Frontal cortex (tissue), 4 donors: ENCODE measurements at places on chromosomes 11 and 22. TPM values are rescaled to one million over a fixed set of nuclear protein-coding genes. Genes with fewer than 3 reads are reported as not detected.

DNA sequence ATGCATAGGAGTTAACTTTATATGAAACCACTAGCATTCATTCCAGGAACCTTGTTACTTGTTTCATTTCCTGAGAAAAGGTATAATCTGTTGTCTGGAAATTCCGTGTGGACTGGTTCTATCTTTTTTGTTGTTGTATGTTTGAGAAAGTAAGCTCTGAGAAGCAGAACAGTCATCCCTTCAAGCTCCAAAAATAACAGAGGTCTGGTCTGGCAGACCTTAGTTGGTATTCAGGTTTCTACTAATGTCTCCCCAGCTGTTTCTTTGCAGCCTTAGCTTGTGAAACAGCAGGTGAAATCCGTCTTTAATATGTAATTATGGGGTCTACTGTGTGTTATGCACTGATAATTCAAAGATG, 2.4 kb downstream of the RNF121 start:
- DNase-seq = no peak

Gene ABCG4
- total RNA-seq = 2.0 TPM

DNA sequence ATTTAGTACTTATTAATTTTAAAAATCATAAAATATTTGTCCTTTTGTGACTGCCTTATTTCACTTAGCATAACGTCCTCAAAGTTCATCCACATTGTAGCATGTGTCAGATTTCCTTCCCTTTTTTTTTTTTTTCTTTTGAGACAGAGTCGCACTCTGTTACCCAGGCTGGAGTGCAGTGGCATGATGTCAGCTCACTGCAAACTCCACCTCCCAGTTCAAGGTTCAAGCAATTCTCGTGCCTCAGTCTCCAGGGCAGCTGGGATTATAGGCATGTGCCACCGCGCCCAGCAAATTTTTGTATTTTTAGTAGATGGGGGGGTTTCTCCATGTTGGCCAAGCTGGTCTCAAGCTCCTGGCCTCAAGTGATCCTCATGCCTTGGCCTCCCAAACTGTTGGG, 10.6 kb downstream of the RAB6A start:
- no peak for DNase-seq

GRCh38 chr11:121464352-121464946, 11.7 kb upstream of the SORL1-AS1 start:
- DNase-seq = no peak

- no peak for DNase-seq
Observed at GRCh38 chr22:49664891-49665290, 162.8 kb downstream of the BRD1 start.

DNA sequence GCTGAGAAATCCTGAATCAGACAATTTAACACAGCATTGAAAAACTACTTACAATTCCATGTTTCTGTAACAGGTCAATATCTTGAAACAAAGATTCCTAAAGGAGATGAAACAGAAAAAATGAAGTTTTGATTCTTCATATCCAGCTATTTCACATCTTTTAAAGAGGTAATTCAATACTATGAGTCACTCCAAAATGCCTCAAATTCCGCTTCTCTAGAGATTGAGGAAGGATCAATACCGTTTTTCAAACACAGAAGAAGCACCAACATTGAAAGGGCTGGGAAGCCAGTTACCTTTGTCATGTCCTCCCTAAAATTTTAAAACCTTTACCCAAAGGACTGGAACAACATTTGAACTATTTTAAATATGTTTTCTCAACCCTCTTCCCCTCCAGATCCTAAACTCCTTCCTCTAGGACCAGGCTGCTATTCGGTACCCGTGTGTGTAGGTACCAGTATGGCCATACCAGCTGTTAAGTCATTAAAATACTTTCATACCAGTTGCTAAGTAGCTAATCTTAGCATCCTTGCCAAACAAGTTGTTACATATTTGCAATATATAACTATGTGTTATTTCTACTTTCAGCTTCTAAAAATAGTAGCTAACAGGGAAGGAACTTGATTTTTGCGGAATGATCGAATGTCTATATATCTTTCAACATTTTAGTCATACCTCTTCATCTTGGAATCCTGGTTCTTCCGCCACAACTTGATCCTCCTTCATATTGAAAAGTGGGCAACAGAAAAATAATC, 2.3 kb downstream of the DMC1 start:
- DNase-seq = no peak

DNA sequence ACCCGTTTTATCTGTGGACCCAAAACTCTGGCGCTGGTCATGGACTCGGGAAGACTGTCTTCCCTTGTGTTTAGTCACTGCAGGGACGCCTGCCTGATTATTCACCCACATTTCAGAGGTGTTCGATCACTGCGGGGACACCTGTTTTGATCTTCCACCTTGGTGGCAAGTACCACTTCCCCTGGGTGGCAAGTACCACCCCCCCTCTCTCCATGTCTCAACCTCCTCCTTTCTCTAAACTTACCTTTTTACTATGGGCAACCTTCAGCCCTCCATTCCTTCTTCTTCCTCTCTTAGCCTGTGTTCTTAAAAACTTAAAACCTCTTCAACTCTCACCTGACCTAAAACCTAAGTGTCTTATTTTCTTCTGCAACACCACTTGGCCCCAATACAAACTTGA, 1.9 kb upstream of the NDUFC2 start:
- no peak for DNase-seq

DNA sequence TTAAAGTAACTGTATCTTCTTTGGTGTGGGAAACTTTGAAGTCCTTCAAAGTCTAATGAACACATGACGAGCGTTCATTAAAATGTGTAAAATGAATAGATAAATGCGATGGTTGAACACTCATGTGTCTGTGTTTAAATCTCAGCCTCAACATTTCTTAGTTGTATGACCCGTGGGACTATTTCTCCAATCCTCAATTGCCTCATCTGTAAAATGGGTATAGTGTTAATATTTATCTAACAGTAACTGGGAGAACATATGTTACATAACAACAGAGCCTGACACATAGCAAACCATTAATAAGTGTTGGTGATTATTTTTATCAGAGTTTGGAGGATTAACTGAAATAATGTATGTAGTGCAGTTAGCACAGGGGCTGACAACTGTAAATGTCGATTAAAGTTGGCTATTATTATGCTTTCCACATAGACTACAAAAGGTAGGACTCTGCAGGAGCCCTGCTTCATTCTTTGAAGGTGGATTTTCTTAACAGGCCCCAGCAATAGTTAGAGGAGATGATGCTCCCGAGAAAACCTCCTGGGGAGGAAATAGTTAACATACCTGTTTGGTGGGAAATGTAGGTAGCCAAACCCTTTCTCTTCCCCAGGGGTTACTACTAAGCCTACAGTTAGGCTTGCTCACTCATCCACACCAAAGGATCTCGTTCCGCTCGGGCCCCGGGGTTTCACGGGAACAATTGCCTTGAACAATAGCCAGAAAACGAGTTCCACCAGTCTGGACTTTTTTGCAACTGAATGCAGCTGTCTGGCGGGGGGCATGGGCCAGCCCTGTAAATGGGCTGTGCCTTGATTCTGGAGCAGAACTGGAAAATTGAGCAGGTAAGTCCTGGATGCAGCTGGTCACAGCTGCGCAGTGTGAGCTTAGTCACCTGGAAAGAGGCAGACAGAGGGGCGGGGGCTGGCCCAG, 133.4 kb downstream of the DBX1 start:
- DNase-seq = no peak

GRCh38 chr11:95699631-95700470, 89.7 kb downstream of the FAM76B start:
- no peak for DNase-seq

DNA sequence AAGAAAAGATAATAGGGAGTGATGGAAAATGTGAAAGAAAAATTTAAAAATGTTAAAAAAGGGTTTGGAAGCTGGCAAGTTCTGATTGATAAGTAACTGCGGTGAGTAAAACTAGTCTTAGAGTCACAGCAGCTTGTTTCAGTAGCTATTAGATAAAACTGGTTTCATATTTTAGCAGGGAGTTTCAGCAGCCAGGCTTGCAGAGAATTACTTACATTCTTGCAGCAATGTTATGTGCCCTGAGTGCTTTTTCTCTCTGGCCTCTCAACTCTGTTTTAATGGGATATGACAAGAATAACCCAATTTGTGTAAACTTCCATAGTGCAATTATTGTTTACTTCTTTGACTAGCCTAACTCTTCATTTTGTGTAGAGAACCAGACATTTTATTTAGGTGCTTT, 33.6 kb downstream of the PPME1 start:
- DNase-seq = no peak

- DNase-seq = no peak
Observed at GRCh38 chr11:114569801-114570200, 10.1 kb upstream of the NXPE1 start.

Gene NTM
- 119 TPM for total RNA-seq

GRCh38 chr11:117535201-117535849, 207.7 kb downstream of the CEP164 start:
- peak; percentile 61 for DNase-seq

GRCh38 chr11:66912911-66913310, 45.3 kb downstream of the PC start:
- no peak for DNase-seq

DNA sequence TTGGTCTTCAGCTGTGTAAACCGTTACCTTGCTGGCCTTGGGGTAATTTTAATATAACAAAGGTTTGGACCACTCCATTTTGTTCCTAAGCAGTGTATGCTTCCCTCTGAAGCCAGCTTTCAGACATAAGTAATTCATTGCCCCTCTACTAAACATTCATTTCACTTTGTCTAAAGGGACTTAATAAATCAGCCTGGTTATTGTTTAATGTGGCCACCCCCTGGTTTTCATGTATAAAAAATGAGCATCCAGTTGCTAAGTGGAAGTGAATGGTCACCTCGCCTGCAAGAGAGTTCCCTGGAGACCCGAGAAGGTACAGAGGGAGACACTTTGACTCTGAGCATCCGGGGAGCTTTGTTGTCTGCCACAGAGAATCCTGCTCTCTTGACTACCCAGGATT, 3.9 kb downstream of the ABTB2 start:
- no peak for DNase-seq

- DNase-seq = peak; percentile 72
Observed at GRCh38 chr22:50733521-50734342, 4.3 kb upstream of the ACR start.

DNA sequence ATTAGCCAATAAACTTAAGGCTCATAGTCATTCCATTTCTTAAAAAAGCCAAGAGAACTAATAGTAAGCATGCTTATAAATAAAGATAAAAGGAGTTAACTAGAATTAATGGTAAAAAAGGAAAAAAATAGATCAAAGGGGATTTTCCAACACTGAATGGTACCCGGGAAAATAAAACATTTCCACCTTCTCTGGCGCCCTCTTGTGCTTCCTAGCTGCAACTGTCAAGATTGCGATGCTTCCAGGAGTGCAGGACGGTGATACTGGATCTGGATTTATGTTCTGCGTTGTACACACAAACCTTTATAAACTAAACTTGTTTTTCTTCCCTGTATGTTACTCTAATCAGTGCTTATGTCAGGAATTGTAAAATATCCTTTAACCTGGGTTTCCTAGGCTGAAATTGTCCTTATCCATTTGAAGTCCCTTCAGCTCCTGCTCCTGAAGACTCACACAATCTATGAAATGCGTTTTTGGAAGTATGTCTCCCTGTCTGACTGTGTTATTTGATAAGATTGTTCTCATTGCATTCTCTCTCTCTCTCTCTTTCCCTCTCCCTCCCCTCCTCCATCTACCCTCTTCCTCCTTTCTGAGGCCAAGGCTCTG, 9.6 kb upstream of the HTATIP2 start:
- DNase-seq = peak; percentile 37

DNA sequence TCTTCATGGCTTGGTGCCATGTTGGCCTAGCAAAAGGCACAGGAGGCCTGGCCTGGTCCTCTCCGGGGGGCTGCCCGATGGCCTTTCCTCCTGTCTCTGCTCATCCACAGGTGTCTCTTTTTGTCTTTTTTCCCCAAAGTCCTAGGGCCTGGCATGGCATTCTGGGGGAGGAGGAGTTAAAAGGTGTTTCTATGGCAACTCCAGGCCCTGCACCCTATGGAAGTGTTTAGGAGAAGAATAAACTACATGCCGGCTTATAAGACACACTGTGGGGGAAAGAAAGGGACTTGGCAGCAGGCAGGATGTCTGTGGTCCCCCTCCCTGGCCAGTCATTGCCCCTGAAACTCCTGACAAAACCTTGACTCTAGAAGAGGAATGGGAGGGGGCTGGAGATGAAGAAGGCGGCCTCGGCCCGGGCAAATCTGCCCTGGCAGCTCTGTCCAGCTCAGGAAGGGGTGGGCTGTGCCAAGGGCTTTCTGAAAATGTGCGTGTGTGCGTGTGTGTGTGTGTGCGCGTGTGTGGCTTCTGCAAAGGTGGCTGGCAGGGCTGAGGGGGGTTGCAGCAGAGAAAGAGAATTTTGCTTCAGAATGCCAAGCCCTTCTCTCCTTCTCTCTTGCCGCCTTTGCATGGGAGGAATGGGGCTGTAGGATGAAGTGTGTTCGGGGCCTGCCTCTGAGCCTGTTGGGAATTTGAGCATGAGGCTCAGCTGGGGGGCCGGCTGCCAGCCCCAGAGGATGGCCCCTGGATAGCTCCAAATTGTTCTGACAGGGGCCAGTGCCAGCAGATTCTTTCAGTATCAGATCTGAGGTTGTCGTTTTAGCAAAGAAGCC, 3.2 kb downstream of the TIMP3 start:
- DNase-seq = no peak

DNA sequence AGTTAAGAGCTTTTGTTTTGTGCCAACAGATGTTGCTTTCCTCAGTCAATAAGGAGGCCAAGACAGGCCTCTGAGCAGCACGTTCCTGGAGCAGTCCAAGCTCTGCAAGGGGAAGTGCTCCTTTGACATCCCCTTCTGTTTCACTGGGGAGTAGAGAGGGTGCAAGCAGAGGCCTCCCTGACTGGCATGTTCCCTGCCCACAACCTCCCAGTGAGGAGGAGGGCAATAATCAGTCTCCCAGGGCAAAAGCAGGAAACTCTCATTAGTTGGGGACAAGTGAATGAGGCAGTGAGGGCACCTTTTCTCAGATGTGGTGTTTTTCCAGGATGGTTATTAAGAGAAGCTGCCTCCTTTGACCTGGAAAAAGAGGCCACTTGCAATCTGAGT, 79.5 kb upstream of the ZBED5 start:
- no peak for DNase-seq

- DNase-seq = no peak
Observed at GRCh38 chr11:84420271-84420670, 1134.1 kb upstream of the CCDC90B start.

GRCh38 chr11:134367781-134368180, 36.0 kb downstream of the GLB1L2 start:
- no peak for DNase-seq

Gene PHOX2A
- total RNA-seq = not detected

- DNase-seq = no peak
Observed at GRCh38 chr22:19764636-19765476, 4.3 kb downstream of the TBX1 start.

Gene KCNK4
- 1.6 TPM for total RNA-seq

Gene TTC36
- total RNA-seq = 2.4 TPM

- peak; percentile 61 for DNase-seq
Observed at GRCh38 chr22:16917144-16918003, 90.6 kb downstream of the GAB4 start.
